ENCODE measurements at places on chromosomes 4 and X.
A peak's percentile ranks its signal among the peaks of the same experiment; 100 is the strongest.

- DNase-seq, result no peak
Observed at GRCh38 chr4:167642250-167642649, 408.0 kb upstream of the SPOCK3 start.

GRCh38 chr4:158729716-158730559, 6.7 kb upstream of the PPID start:
- DNase-seq, result peak; percentile 33

DNA sequence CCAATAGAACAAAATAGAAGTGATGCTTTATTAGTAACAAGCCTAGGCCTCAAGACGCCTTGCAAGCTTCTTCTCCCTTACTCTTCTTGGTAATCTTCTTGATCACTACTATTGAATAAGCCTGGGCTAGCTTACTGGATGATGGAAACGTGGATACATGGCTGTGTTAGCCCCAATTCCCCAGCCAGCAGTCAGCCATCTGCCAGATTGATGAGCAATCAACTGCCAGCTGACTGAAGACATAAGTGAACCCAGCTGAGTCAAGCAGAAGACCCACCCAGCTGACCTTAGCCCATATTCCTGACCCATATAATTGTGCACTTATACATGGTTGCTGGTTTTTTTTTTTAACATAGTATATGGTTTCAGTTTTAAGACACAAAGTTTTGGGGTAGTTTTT, 130.4 kb downstream of the DHX15 start:
- DNase-seq, result no peak

GRCh38 chrX:149630681-149631233, 835 bp downstream of the TMEM185A start:
- DNase-seq, result peak; percentile 4

DNA sequence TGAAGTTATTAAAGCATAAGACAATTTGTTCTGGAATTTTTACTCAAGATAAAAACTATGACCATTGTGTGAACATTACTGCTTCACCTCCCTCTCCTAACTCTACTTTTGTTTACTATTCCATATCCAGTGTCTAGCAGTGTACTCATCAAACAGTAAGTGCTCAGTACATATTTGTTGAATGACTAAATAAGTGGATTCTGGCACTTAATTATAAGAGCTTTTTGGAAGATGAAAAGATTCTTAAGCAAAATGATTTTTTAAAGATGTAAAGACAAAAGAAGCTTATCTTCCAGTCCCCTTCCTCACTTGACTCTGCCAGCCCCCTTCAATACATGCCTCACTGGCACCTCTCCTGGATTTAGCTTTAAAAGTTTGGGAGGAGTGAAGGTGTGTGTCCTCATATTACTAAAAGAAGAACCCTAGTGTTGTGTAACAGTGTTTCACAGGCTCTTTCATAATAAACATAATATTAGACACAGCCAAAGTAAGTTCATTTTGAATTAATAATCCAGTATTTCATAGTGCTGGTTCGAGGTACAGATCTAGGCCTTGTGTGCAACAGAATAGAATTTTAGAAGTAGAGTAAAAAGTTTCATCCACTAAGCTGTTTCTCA, 53.0 kb downstream of the GAB1 start:
- no peak for DNase-seq

DNA sequence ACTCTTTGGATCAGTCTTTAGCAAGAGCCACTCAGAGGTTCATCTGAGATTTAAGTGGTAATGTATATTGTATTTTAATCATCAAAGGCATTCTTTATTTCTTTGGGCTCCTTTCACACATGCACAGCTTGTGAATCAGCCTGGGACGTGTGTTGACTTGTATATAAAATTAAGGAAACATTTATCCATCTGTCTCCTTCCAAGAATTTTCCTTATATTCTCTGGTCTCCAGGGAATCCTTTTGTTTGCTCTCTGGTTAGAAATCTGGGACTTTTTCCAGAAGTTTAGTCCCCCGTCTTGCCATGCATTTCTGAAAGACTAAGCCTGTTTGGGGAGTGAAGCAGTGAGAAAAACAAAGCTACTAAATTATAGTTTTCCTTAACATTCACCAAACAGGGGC, 212.3 kb downstream of the DCAF12L2 start:
- DNase-seq, result no peak

- peak; percentile 18 for DNase-seq
Observed at GRCh38 chrX:151019856-151020255, 36.7 kb downstream of the HMGB3 start.

DNA sequence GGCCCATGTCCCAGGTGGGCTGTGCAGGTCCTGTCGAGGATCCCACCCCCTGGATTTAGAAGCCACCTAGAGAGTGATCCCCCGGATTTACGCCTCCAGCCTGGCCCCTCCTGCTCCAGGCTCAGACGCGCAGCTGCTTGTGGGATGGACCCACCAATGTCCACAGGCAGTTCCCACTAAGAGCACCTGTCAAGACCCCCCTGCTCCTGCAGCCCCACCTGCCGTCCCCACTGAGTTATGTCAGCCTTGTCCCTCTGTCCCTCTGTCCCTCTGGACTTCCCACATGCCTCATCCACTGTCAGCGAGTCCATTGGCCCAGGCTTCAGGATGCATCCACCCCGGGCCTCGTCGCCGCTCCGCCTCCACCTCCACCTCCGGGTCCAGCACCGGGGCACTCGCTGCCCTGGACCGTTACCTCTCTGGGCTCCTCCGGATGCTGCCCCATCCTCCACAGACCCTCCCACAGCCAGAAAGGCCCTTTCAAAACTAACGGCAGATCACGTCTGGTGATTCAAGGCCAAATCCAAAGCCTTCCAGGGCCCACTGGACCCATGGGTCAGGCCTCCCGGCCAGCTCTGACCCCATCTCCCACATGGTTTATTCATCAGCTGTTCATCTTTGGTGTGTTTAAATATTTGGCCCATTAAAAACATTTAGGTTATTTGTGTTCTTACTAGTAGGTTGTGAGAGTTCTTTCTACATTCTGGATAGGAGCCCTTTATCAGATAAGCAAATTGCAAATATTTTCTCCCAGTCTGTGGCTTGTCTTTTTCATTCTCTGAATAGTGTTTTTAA, 28.3 kb downstream of the HTRA3 start:
- no peak for DNase-seq

DNA sequence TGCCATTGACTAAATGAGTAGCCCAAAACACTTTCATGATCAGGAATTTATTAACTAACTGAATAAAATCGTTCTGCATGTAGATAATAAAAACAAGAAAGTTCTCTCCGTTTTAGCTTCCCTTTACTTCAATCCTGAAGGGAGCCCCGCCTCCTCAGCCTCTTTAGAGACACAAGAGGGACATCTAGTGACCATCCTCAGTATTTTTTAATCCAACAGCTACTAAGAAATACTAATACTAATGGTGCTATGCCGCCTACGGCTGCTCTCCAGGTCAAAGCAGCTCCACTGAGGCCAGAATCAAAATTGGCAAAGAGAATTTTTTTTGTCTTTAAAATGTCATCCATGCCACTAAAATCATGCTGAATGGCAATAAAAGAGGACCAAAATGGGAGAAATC, 3.2 kb upstream of the PCDH19 start:
- DNase-seq, result no peak

All from AG04450 (cell line).